ENCODE measurements at places on chromosomes 4 and X. TPM values are rescaled to one million over a fixed set of nuclear protein-coding genes. Genes with fewer than 3 reads are reported as not detected.

DNA sequence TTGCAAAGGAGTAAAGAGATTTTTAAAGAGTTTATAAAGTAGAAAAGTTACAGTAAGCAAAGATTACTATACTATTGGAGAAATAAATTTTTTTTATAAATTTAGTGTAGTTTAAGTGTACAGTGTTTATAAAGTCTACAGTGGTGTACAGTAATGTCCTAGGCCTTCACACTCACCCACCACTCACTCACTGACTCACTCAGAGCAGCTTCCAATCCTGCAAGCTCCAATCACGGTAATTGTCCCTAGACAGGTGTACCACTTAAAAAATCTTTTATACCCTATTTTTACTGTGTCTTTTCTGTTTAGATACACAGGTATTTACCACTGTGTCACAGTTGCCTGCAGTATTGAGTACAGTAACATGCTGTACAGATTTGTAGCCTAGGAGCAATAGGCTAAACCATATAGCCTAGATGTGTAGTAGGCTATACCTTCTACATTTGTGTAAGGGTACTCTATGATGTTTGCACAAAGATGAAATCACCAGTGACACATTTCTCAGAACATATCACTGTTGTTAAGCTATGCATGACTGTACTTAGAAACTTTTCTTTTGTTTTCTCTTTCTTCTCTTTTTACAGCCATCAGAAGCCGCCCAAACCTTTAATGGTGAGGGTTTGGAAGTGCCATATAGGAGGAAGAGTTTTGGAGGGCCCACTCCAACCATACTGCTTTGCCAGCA lies 11.8 kb upstream of the SH3RF1 start:
- no peaks in the 10 kb centered on the region for H3K4me1 ChIP-seq
- no peak for DNase-seq
- no peak overlapping the region for H3K27ac ChIP-seq
- H3K36me3 ChIP-seq, result no peaks in the 10 kb centered on the region

DNA sequence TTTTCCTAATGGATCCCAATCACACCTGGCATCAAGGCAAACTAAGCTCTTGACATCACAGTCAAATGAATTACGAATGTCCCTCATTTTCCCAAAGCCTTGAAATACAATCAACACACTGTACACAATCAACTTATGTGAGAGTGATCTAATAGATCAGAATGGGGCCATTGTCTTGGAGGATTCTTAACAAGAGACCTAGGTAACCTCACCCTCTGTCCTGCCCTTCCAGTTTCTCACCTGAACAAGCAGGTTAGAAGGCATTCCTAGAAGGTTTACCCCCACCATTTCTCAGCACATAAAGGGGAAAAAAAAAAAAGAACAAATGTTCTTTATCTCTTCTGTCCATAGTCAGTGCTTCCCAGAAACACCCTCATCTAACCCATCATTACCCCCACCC lies 6.3 kb downstream of the SLC39A8 start:
- H3K27ac ChIP-seq, result no peak overlapping the region
- H3K27me3 ChIP-seq, result no peaks in the 10 kb centered on the region
- no peak overlapping the region for H3K4me3 ChIP-seq
- H3K4me1 ChIP-seq, result peaks cover 5% of the 10 kb centered on the region
- no peak for DNase-seq
- H3K36me3 ChIP-seq, result no peaks in the 10 kb centered on the region

- peak within 1 kb of the TSS; percentile 89 for H3K27ac ChIP-seq
- DNase-seq, result peak; percentile 55
- no peaks in the 10 kb centered on the region for H3K27me3 ChIP-seq
- H3K4me3 ChIP-seq, result peak within 1 kb of the TSS; percentile 74
- H3K36me3 ChIP-seq, result no peaks in the 10 kb centered on the region
These were observed at the start of gene BEX3 for GRCh38 chrX:103376118-103376978. TSS of gene BEX3 (plus strand) at chrX:103376538. CDS start at chrX:103377522, 984 bp downstream.

KLB gene
- not detected for total RNA-seq

LANCL3 gene
- total RNA-seq, result 0.83 TPM

DNA sequence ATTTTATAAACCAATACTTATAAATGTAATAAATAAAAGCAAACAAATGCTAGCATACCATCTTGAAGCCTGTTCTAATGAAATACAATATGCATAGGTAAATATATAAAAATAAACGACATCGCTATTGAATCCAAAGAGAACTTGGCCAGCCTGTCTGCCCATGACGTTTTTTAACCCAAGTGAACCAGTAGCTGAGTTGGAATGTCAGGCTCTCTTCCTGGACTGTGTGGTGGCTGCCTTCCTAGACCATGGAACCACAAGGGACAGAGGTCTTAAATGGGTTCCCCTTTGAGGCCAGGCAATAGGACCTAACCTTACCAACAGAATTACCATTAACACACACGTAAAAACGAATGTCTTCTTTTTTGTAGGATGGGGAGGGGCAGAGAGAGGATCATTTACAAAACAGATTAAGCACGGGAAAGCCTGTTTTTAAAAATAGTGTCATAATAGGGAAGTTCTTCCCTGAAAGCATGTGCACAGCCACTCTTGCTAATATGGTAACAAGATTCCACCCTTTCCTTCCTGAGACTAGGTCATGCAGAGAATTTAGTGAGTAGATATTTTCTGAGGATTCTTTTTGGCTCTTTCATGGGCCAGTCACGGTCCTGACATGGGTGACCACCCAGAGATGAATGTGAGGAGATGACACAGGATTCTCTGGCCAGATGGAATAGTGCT lies 69.4 kb upstream of the ACSL1 start:
- H3K4me1 ChIP-seq, result no peaks in the 10 kb centered on the region
- H3K4me3 ChIP-seq, result no peak overlapping the region
- H3K27me3 ChIP-seq, result no peaks in the 10 kb centered on the region
- no peak for DNase-seq
- H3K27ac ChIP-seq, result no peak overlapping the region
- no peaks in the 10 kb centered on the region for H3K36me3 ChIP-seq

GNPDA2 gene
- 14.7 TPM for total RNA-seq

EVC gene
- total RNA-seq, result 21.3 TPM

DNA sequence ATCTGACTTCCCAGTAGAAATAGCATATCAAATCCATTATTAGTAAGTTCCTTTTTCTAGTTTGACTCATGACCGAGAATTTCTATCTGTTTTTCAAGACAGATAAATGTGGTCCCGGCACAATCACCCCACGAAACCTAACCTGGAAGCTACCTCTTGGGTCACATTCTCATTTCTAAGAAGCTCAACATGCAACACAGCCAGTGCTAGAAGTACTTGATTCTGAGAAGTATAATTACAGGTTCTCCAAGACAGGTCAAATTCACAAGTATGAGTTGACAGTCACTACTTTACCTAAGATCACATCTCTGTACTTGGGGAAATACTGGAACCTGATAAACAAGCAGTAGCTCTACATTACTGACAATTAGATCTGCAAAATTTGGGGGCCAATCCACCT lies 54.0 kb upstream of the PLAC1 start:
- H3K27me3 ChIP-seq, result no peaks in the 10 kb centered on the region
- H3K27ac ChIP-seq, result no peak overlapping the region
- H3K36me3 ChIP-seq, result no peaks in the 10 kb centered on the region
- no peak for DNase-seq

NDST4 gene
- not detected for total RNA-seq

DNA sequence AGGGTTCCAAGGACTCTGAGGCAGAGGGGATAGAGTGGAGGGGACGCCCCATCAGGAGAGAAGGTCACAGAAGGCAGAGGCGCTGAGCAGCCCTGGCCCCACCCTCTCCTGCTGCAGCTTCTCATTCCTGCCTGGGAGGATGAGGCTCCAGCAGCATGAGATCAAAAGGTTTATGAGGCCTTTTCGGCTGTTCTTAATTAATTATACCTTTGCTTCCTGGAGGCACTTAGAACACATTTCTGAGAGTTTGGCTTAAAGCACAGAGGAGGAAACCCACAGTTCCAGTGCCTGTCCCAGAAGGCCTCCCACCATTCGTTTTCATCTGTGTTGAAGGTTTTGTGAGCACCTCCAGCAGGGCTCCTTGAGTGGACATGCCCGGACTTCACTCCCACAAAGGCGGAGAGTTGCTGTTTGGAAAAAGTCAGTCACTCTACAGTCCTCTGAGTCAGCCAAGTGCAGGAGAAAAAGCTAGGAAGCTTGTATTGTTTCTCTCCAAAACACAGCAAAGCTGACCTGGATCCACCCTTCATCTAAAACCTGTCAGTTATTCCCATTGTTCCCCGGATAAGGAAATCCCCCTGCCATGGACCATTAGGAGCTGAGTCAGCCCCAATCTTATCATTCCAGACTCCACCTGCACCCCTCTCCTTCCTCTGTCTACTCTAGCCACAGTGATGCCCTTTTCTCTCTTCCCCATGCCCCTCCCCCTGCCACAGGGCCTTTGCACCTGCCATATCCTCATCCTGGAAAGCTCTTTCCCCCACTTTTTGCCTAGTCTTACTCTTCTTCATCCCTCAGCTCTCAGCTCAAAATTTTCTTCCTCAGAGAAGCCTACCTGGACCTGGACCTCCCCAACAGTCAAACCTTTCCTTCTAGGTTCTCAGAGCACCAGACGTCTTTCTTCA lies 276.8 kb downstream of the FBXW7 start:
- no peaks in the 10 kb centered on the region for H3K27me3 ChIP-seq
- H3K27ac ChIP-seq, result peak overlapping the region; percentile 96
- H3K36me3 ChIP-seq, result no peaks in the 10 kb centered on the region

DNA sequence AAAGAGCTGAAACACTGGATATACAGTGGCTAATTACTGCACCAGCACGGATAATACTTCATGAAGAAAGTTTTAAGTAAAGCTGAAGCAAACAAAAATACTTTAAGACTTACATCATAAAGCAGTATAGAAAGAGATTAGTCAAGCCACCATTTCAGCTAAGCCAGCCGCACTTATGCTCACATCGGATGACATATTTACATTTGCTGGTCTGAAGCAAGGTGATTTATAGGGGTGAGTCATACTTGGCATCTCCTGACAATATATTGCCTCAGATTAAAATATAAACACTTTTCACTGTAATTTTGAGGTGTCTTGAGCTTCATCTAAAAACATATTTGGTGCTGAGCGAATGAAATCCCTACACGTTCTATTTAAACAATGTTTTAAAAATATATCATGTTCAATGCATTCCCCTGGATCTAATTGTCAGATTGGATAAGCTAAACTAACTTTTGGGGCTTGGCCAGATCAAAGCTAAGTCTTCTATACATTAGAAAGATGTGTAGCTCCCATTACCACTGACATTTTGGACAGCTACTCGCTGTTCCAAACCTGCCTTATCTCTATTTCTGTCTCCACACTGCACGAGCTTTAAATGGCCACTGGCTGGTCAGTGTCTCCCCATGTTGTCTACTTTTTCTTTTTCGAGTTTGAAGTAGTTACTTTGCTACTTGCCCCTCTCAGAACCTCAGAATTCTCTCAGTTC lies 103.2 kb downstream of the VCX2 start:
- no peak overlapping the region for H3K4me3 ChIP-seq
- no peak overlapping the region for H3K27ac ChIP-seq
- no peaks in the 10 kb centered on the region for H3K36me3 ChIP-seq
- H3K27me3 ChIP-seq, result no peaks in the 10 kb centered on the region
- no peaks in the 10 kb centered on the region for H3K4me1 ChIP-seq

DNA sequence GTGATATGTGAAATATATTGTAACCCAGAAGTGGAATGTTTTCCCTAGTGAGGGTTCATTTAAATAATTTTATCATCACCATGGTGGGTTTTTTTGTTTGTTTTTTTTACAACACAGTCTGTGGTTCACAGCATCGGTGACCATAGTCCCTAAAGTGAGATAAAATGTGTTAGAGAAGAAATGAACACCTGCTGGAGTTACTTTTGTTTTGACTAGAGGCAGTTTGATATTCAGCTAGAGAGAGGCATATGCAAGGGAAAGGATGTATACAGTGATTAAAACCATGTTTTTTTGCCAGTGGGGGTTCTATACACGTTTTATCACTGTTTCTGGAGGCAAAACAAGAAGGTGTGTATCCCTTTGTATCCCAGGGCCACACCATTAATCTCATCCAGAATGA lies 541.5 kb downstream of the PCDH7 start:
- H3K27ac ChIP-seq, result no peak overlapping the region
- H3K4me1 ChIP-seq, result no peaks in the 10 kb centered on the region
- no peak for DNase-seq
- H3K36me3 ChIP-seq, result no peaks in the 10 kb centered on the region
- no peak overlapping the region for H3K4me3 ChIP-seq
- H3K27me3 ChIP-seq, result no peaks in the 10 kb centered on the region

ACOT9 gene
- 88.5 TPM for total RNA-seq

NRK gene
- 8.0 TPM for total RNA-seq

KDR gene
- 145 TPM for total RNA-seq

GRCh38 chr4:185945906-185946305 lies 123.0 kb upstream of the TLR3 start:
- H3K27me3 ChIP-seq, result no peaks in the 10 kb centered on the region
- H3K4me1 ChIP-seq, result no peaks in the 10 kb centered on the region
- H3K27ac ChIP-seq, result no peak overlapping the region
- DNase-seq, result no peak

ZNF157 gene
- total RNA-seq, result not detected

- no peaks in the 10 kb centered on the region for H3K27me3 ChIP-seq
- peaks cover 7% of the 10 kb centered on the region for H3K36me3 ChIP-seq
- no peak for DNase-seq
- H3K4me3 ChIP-seq, result no peak overlapping the region
- no peak overlapping the region for H3K27ac ChIP-seq
- H3K4me1 ChIP-seq, result no peaks in the 10 kb centered on the region
These were observed 53.7 kb downstream of the CLDN22 start for GRCh38 chr4:183266371-183266770.

All from endothelial cell of umbilical vein (primary cell).